ENCODE measurements at places on chromosomes 12 and 14.

- DNase-seq, result no peak
These were observed 25.3 kb upstream of the TMEM106C start for GRCh38 chr12:47938093-47938492.

GRCh38 chr12:67649570-67650387 is 1.2 kb downstream of the DYRK2 start:
- no peak for DNase-seq

DNA sequence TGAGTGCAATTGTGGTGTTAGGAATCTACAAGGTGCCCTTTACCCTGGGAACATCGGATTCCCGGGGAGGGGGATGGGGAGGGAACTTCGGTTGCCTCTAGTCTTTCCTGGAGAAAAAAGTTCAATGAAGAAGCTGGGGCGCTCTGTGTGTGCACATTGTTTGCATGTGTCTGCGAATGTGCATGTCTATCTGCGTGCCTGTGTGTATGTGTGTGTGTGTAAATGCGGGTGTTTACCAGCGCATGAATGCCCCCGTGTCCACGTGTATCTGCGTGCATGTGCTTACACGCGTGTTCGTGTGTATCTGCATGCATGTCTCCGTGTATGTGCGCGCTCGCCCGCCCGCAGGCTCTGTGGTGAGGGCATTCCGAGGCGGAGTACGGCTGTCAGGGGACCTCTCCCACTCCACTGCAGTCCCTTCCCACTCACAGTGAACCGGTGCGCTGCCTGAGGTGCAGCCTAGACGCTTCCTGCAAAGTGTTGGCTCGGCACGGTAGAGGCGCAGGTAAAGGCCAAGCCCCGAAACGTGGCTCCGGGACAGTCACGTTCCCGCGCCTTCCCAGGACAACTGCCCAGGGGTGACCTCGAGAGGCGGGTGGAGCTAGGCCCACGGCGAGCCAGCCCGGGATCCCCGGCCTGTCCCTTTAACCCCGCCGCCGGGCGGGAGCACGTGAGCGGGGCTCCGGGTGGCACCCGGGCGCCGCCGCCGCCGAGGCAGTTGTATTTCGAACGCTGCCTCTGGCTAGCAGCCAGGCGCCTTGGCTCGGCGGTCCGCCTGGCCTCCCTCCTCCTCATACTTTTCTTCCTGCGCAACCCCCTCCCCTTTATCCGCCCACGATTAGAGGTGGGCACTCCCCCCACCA is 539 bp upstream of the HMGA2 start:
- no peak for DNase-seq

DNA sequence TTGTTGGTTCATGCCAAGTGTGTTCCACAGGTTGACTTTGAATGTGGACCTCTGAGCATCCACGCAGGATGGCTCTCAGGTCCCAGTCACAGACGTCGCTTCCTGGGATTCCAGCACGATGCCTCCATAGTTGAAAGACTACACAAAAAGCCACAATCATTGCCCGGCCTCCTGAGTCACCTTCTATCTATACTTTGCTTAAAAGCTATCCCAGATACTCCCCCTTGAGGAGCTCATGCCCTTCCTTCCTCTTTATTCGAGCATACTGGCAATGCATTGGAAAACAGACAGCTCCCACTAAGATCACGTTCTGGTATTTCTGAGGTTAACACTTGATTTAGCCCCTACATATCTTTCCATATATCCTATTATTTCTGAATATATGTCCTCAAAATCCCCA is 40.1 kb downstream of the ZNF664 start:
- DNase-seq, result no peak

DNA sequence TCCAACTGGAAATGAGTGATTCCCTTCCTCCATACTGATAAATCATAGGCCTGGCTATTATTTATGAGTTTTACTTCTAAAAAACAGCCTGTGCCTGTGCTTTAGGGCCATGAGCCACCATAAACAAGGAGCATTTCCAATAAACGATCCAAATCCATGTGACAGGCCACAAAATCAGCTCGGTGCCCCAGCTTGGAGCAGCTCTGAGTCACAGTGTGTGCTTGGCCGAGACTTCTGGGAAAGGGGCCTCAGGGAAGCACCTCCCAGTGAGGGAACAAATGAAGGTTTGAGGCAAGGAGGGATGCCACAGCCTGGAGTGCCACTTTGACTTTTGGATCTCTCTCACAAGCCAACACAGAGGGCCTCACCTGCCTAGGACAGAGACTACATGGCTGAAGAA is 190.4 kb downstream of the NTF3 start:
- DNase-seq, result no peak

Data from stimulated activated CD8-positive, alpha-beta memory T cell treated with anti-CD3 and anti-CD28 coated beads, Interleukin-2, amount 100 ng/mL, for 1 hour (primary cell).